ENCODE measurements at places on chromosomes 11 and 22. TPM values are rescaled to one million over a fixed set of nuclear protein-coding genes. Genes with fewer than 3 reads are reported as not detected.

TBC1D22A gene
- 14.5 TPM for total RNA-seq

NAV2 gene
- 5.0 TPM for total RNA-seq

GRCh38 chr22:27612115-27612514, 189.4 kb downstream of the MN1 start:
- DNase-seq: no peak

DNA sequence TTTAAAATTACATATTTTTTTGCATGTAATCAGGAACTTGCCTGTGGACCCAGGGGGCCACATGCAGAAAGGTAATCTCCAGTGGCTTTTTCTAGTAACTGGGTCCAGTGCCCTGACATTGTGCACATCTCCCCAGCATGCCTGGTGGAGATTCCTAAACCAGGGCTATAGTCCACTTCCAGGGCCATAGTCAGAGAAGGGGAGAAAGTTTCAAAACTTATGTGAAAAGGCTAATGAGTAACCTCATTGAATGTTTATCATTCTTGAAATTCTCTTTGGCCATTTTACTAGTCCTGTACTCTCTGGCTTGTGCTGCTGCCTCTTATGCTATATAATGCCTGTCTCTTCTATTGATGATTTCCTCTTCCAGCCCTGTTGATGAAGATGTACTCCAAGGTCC, 47.8 kb downstream of the BARX2 start:
- DNase-seq: no peak

DNA sequence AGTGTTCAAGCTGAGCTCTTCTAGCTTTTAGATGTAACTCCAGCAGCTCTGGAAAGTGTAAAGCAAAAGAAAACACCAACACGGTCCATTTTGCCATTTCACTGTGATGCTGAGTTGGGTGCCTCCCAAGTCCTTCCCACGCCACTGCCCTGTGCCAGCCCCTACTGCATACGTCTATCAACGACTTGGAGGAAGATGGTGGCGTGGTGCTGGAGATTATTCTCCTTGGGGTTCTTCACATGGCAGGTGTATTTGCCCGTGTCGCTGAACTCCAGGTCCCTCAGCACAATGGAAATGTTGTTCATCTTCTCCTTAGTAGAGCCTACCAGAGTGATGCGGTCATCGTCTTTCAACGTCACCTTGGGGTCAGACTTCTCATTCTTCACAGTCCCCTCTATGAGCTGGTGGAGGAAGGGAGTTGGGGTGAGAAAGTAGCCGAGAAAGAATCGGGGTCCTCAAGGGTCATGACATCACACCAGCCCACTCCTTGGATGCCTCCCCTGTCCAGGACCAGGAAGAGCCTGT, 8.9 kb downstream of the SCN4B start:
- DNase-seq: no peak

DNA sequence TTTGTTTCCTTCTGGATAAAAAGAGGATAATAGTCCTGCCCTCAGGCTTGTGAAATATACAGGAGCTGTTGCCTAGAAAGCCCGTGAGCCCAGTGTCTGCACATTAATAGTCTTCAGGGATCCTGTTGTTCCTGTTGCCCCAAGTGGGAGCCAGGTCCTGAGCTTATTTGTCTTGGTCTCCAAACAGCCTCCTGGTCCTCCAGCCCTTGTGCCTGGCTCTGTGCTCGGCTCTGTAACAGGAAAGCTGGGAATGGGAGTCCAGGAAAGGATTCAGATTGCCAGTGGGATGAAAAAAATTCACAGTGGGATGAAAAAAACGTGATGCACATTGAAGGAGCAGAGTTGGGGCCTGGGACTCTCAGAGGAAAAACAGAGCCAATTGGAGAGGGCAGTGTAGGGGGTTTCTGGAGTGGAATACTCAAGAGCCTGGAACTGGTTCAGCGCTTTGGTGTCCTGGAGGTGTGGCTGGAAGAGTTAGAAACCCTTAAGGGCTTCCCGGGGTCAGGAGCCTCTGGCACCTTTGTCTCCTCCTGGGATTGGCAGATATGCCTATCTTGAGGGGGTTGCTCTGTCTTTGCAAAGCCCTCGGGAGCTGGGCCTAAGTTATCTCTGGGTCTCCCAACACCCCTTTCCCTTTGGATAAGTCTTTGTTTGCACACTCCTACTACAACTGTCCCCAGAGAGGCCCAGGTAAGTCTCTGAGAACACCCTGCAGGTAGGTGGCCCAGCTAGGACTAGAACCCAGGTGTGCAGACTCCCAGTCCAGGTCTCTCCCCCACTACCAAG, 2.3 kb upstream of the INPPL1 start:
- DNase-seq: no peak

- no peak for DNase-seq
Measured at GRCh38 chr11:131375421-131375820, 5.0 kb downstream of the NTM start.

DNA sequence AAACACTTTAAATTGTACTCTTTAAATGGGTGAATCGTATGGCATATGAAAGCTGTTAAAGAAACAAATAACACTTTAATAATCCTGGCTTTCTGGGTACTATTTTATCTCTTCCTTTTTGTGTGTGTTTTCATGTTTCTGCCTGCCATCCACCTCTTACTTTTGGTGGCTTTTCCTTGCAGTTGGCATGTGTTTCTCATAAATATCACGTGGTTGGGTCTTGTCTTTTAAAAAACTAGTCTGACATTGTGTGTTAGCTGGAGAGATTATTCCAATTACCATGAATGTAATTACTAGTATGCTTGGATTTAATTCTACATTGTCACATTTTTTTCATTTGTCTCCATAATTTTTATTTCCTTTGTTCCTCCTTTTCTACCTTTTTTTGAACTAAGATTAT, 262.9 kb upstream of the B3GAT1 start:
- no peak for DNase-seq

DNA sequence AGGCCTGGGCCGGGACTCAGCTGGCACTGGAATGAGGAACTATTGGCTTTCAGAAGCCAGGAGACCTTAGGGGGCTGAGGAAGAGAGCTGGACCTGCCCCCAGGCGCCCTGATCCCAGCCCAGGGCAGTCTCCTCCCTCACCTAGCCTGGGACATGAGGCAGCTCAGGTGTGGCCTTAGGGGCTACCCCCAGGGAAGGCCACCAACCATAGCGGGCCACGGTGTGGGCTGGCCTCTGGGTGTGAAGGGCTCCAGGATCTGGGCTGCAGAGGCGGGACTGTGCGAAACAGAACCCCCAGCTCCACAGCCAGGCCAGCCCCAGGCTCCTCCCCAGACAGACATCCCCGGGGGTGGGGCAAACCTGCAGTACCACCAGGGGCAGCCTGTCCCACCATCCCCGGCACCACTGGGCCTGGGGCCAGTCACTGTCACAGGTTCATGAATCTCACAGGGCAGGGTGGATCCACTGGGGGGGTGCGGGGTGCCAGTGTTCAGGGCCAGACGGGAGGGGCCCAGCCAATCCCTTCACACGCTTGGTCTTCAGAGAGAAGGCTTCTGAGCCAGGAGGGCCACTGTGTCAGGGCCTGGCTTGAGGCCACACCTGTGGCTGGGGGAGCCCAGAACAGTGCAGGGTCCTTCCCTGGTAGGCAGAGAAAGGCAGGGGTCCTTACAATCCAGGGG, 3.5 kb downstream of the PLXNB2 start:
- peak; percentile 78 for DNase-seq

DNA sequence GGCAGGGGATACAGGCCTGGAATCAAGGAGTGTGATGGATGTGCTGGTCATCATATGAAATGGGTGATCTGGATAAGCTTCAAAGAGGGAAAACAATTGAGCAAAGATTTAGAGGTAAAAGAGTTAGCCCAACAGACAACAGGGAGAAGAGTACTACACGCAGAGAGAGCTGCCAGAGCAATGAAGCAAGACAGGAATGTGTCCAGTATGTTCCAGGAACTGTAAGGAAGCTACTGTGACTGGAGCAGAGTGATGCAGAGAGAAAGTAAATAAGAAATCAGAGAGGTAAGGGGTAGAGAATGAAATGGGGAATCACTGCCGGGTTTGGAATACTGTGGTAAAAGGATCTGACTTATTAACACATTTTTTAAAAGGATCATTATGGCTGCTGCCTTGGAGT, 255.1 kb downstream of the DCDC1 start:
- DNase-seq: no peak

GRCh38 chr11:35683728-35684339, 21.3 kb downstream of the TRIM44 start:
- no peak for DNase-seq

- DNase-seq: no peak
Measured at GRCh38 chr11:98130117-98130625, 890.6 kb upstream of the CNTN5 start.

SLC29A2 gene
- not detected for total RNA-seq

GRCh38 chr11:93216511-93217101, 18.8 kb upstream of the SLC36A4 start:
- DNase-seq: no peak

MOV10L1 gene
- total RNA-seq: not detected

GRCh38 chr11:130051082-130051481, 18.6 kb upstream of the APLP2 start:
- DNase-seq: no peak

GRCh38 chr22:38489561-38490145, 16.5 kb downstream of the DDX17 start:
- no peak for DNase-seq

- no peak for DNase-seq
Measured at GRCh38 chr11:59849129-59849528, 3.8 kb upstream of the CBLIF start.

HBB gene
- not detected for total RNA-seq

- no peak for DNase-seq
Measured at GRCh38 chr11:70360211-70360610, 38.1 kb upstream of the CTTN start.

OR2AG2 gene
- not detected for total RNA-seq

DNA sequence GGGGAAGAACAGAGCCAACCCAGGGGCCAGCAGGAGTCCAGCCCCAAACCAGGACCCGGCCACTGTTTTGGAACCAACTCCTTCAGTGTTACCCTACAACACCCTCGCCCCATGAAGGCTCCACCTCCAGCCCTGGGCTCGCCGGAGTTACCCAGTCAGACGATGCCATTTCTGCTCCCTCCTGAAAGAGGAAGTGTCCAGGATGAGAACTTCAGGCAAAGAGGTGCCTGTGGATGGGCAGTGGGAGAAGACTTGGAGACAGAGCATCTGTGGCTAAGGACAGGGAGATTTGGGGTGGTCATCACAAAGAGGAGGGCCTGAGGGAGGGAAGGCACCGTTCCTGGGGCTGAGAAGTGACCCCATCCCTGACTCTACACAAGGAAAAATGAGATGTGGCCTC, 14.0 kb downstream of the APOBEC3B start:
- DNase-seq: no peak

FOSL1 gene
- total RNA-seq: 37.3 TPM

DNA sequence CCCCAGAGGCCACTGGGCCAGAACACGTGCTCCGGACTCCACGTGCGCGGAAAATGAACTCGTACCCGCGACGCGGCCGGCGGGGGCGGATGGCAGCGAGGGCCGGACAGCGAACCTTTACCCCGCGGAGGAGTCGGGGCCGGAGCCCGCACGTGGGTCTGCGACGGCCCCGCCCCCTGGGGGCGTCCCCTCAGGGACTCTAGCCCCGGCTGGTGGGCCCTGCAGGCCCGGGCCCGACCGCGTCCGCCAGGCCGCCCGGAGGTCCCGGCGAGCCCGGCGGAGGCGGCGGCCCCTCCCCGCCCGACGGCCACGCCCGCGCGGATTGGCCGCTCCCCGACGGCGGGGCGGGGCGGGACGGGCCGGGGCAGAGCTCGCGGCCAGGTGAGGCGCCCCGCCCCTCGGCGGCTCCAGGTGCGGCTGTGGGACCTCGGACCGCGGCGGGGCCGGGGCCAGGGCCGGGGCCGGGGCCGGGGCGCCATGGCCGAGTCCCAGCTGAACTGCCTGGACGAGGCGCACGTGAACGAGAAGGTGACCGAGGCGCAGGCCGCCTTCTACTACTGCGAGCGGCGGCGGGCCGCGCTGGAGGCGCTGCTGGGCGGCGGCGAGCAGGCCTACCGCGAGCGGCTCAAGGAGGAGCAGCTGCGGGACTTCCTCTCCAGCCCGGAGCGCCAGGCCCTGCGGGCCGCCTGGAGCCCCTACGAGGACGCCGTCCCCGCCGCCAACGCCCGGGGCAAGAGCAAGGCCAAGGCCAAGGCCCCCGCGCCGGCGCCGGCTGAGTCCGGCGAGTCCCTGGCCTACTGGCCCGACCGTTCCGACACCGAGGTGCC, at the start of gene FAM83F:
Gene FAM83F, plus strand, starts transcription at position 389 of the 827 bp plus-strand sequence. Its CDS starts 89 bp downstream, at position 478.
- DNase-seq: no peak

- no peak for DNase-seq
Measured at GRCh38 chr11:128898580-128899344, 7.6 kb downstream of the KCNJ5 start.

OR52H1 gene
- total RNA-seq: not detected

DNA sequence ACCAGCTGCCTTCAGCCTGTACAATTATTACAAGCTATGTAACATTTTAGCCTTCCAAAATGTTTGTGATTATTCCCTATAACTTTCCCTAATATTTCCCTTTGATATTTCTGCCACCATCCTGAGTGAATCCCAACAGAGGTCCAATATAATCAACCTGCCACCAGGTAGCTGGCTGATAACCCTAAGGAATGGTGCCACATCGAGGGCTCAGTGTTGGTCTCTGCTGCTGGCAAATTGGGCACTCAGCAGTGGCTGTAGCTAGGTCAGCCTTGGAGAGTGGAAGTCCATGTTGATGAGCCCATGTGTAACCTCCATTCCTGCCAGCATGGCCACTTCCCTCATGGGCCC, 121.2 kb downstream of the ZNF280B start:
- DNase-seq: no peak

SLC15A3 gene
- not detected for total RNA-seq

PLAAT2 gene
- total RNA-seq: not detected

- DNase-seq: no peak
Measured at GRCh38 chr22:25208743-25209505, 9.3 kb downstream of the CRYBB3 start.

DNA sequence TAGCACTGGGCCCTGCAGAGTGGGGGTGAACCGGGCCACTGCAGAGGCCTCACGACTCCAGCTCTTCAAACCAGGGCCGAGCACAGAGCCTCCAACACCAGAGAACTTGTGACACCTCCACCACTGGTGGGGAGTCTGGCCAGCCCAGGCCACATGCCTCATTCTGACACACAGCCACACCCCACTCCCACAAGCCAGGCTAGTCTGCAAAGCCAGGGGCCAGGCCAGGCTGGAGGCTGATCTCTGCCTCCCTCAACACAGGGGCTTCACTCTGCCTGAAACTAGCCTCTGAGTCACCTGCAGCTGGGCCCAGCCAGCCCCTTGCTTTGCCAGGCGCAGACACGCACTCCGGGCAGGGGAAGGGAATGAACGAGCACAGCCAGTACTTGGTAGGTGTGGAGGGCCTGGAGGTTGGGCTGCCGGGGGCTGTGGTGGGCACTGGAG, 102.9 kb downstream of the MED15 start:
- DNase-seq: peak; percentile 59

All from MG63 (cell line).